ENCODE measurements at places on chromosomes 7 and 10.

DNA sequence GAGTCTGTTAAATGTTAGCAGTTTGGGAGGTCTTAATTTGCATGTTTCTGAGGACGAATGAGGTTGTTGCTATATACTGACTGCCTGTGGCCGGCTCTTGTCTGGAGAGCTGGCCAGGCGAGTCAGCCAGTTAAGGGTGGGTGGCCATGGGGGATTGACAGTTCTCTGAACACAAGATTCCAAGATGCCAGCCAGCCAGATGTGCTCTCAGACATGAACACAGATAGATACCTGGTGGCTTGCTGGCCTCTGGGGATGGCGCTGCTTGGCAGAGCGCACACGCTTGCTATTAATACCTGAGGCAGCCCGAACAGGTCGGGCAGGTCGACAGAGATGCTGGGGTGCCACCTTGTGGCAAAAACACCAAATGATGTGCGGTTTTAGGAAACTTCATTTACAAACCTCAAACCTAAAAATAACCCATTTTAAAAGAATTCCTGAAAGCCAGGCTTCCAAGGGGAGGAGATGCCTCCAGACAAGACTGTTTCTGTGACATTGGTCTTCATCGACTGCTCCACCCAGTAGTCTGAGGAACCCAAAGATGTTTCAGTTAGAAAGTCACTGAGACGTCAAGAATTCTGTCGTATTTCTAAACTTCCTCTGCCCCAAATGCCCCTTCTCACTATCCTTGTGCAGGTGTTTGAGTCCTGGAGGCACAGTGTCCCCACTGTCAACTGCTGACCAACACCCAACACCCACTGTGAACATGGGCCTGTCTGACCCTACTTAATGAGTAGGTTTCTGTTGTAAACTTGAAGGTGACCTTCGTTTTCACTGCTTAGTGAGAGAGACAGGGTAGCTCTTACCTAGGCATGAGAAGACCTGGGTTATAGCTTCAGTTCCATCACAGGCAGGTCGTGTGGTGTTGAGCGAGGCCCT lies 123.4 kb downstream of the NT5C2 start:
- DNase-seq, result peak; percentile 39

DNA sequence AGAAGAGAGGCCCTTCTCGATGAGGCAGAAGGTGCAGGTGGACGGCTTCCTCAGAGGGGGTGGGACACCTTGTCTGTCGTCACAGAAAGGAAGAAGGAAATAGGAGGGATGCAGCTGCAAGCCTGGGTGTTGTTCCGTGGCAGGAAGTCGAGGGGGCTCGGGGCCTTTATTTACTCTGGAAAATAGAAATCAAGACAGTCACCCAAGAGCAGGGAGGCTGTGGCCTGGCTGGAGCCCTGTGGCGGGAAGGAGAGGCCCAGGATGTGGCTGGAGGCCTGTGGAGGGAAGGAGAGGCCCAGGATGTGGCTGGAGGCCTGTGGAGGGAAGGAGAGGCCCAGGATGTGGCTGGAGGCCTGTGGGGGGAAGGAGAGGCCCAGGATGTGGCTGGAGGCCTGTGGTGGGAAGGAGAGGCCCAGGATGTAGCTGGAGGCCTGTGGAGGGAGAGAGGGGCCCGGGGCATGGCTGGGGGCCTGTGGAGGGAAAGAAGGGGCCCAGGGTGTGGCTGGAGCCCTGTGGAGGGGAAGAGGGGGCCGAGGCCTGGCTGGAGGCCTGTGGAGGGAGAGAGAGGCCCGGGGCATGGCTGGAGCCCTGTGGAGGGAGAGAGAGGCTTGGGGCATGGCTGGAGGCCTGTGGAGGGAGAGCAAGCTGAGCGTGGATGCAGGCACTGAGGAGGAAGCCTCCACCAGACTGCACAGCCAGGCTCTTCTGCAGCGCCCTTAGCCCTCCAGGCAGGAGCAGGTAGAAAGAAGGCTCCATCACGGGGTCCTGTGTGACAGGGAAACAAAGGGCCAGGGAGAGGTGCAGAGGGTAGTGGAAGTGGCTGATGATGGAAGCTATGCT lies 97.3 kb upstream of the SFMBT2 start:
- DNase-seq, result no peak

- no peak for DNase-seq
These were observed 160.8 kb downstream of the CREB5 start for GRCh38 chr7:28573059-28573553.

GRCh38 chr7:84277628-84278224 lies 83.1 kb upstream of the SEMA3A start:
- no peak for DNase-seq

GRCh38 chr10:115022733-115023132 lies 70.4 kb upstream of the ATRNL1 start:
- DNase-seq, result no peak

DNA sequence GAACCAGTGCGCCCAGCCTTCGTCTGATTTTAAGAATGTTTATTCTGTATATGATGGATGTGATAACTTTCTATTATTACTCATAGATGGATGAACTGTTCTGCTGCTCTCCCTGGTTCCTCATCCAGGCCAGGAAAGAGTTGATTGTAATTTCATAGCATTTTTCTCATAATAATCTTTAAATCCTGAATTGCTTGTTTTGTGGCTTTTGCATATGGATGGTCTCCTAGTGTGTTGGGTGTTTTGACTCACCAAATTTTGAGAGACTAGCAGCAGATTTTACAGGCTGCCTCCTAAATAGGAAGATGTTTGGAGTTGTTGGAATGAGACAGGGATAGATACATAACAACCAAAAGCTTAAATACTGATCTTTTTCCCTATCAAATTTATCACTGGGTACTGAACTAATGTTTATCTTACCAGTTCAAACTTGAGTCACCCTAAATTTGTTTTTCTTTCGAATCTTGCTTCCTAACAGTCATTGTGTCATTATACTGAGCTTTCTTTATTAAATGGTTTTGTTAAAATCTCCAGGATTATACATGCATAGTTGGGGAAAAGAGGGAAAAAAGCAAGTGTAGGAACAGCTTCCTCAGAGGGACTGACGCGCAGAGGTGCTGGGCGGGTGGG lies 106.0 kb upstream of the GATA3 start:
- DNase-seq, result no peak

DNA sequence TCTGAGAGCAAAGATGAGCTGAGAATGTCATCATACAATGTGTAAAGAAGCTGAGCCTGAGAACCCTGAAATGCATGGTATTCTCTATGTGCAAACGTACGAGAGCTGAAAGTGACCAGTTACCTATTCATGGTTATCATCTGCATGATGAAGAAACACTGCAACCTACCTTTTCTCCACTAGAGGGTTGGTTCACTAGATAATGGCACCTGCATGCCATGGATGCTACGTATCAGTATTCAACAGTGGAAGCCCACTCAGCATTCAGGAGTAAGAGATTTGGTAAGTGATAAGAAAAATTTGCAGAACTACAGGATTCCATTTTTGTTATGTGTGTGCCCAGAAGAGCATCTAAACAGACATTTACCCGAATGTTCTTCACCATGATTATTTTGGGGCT lies 145.4 kb downstream of the PTPRN2 start:
- no peak for DNase-seq

DNA sequence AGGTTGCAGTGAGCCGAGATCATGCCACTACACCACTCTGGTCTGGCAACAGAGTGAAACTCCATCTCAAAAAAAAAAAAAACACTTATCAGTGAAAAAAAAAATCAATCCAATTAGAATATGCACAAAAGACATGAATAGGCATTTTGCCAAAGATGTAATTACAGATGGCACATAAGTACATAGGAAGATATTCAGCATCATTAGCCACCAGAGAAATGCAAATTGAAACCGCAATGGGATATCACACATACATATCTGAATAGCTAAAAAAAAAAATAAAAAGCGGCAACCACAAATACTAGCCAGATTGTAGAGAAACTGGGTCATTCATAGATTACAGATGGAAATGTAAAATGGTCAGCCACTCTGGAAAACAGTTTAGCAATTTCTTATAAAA lies 1310.8 kb downstream of the XPNPEP1 start:
- no peak for DNase-seq

DNA sequence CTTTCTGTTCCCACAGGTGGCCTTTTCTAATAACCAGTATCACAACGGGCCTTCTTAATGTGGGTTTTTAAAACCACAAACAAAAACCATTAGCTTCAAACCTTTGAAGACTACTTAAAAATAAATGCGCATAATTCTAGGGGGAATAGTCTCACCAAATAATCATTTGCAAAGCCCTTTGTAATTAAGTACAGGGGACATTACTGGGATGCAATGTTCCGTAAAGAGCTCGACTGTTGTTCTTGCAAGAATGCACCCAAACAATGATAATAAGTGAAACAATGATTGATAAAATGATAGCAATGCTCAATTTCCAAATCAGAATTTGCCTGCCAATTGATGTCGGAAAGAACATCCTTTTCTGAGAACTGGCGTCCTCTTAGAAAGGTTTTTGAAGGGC lies 589.1 kb upstream of the ADARB2 start:
- no peak for DNase-seq

- no peak for DNase-seq
These were observed 13.4 kb upstream of the PNLIPRP2 start for GRCh38 chr10:116607336-116607735.

DNA sequence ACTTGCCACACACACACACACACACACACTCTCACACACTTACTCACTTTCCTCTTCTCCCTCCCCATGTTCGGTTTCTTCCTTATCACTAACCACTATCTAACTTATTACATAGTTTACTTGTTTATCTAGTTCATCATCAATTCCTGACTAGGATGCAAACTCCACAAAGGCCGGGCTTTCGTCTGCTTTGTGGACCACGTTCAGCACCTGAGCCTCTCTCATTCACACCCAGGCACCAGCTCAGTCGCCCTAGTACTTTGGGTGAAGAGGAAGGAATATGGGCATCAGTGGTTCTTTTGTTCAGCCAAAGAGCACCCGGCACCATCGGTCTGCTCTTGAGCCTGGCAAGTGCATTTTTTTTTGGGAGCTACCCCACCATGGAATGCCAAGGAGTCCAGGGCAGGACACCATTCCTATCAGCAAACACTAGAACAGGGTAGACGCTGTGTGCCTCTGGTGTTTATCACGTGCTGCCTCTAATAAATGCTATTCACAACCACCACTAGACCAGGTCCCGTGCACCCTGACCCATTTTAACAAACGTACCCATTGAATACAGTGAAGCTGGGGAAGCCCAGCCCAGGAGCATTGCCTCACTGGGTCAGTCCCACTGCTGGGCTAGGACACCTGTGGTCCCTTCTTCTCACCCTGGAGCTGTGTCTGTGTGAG lies 2.2 kb downstream of the C10orf67 start:
- no peak for DNase-seq

GRCh38 chr10:113047605-113047962 lies 97.5 kb downstream of the TCF7L2 start:
- no peak for DNase-seq

DNA sequence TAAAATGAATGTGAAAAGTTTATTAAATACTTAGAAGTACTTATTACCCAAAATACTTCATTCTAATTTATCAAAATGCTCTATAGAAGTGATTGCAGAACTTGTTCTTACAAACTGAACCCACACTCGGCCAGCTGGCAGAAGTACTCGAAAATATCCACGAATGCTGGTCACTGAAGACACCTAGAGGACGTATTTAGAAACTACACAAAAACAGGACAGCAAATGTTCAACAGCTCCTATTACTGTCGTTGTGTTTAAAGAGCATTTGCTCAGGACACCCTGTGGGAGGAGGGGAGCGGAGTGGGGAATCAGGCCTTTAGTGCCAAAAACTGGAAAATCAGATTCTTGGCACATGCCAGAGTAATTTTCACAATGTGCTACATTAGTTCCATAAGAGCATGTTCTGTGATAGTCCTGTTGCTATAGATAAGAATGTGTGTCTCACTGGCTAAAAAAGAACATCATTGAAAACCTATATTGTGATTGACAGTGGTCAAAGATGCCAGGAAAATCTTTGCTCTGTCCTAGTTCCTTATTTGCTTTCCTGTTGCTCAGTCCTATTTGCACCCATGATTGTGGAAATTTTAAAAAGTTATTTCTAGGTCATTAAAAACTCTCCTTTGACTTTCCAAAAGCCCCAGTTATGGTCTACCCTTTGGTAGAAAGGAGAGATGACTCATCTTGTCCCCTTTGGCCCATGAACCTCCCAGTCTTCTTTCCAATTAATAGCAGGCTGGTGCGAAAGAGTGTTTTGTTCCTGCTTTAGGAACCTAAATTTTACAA lies 49.0 kb upstream of the NRBF2 start:
- peak; percentile 8 for DNase-seq
